HS-27A (cell line): ENCODE measurements at places on chromosomes 7 and 10.

GRCh38 chr7:31494421-31494820 is 19.5 kb upstream of the ITPRID1 start:
- DNase-seq: no peak

DNA sequence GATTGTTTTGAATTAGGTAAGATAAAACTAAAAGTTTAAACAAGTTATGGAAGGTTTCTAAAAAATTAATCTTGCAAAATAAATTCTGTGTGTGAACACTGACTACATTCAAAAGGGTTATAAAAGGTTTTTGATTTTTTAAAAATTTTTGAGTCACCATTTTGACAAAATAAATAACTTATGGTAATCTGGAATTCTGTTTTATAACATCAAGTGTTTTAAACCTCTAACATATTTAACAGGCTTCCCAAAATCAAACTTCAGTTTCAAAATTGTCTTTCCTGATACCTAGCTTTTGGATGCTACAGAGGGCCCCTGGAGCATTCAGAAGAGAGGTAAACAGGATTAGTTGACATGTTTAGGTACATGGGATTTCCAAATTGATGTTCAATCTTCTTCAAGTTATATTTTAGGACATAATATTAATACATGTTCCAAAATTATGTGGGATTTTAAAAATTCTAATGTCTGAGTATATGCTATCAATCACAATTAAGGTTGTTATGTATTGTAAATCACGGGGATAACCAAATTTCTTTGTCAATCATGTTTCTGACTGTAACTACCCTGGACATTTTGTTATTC is 8.1 kb upstream of the CPA2 start:
- no peak for DNase-seq

DNA sequence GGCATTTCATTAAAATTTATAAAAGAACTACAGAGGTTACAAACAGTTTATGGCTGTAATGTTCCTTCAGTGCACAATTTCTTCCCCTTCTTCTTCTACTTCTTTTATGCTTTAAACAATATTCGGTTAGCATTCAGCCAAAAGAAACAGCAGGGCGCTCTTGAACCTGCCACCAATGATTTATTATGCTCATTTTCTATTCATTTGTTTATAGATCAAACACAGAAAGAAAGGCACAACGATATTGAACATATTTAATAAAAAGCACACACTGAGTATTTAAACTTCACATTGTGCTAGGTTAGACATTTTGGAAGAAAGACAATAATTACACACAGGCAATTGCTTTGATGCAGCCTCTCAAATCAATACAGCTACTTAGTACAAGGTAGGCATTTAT is 1025.8 kb upstream of the LRRN3 start:
- DNase-seq: no peak

DNA sequence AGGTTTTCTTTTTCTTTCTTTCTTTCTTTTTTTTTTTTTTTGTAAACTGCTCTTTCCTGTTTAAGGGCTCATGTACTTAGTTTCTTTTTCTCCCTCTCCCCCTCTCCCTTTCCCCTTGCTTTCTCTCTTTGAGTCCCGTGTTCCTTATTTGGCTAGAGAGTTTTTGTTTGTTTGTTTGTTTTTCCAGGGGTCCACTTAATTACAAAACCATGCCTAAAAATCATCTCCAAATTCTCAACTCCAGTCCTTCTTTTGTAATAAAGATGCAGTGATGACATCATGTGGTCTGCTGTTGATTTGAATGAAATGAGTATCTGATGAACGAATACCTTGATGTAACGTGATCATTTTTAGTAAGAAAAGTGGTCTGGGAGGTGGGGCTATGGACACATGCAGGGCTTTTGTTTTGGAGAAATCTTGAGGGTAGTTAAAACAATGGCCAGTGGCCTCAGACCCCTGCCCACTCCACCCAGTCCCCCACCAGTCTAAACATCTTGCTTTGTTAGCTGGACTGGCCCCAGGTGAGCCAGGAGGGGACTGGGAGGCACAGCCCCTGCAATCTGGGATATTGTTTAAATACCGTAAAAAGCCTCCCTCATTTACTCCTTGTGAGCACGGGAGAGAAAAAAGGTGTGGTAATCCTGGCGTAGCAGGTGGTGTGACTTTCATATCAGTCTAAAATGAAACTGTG is 165.7 kb downstream of the LRMDA start:
- no peak for DNase-seq
